ENCODE measurements at places on chromosomes 1 and 21.

GRCh38 chr1:58979677-58980076 lies 195.8 kb upstream of the JUN start:
- DNase-seq = no peak

GRCh38 chr1:208137193-208137592 lies 107.0 kb downstream of the PLXNA2 start:
- DNase-seq = no peak

DNA sequence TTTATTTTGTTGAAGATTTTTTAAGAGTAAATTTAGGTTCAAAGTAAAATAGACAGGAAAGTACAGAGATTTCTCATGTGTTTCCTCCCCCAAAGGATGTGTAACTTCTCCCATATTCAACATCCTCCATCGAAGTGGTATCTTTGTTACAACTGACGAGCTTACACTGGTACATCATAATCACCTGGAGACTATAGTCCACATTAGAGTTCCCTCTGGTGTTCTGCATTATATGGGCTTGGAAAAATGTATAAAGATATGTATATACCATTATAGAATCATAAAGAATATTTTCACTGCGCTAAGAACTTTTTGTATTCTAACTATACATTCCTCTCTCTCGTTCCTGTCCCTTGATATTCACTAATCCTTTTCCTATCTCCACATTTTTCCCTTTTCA lies 203.7 kb downstream of the AMY1C start:
- no peak for DNase-seq

GRCh38 chr1:18612073-18612472 lies 18.6 kb upstream of the PAX7 start:
- no peak for DNase-seq

- no peak for DNase-seq
Measured at GRCh38 chr1:230761443-230762167, 14.4 kb downstream of the CAPN9 start.

DNA sequence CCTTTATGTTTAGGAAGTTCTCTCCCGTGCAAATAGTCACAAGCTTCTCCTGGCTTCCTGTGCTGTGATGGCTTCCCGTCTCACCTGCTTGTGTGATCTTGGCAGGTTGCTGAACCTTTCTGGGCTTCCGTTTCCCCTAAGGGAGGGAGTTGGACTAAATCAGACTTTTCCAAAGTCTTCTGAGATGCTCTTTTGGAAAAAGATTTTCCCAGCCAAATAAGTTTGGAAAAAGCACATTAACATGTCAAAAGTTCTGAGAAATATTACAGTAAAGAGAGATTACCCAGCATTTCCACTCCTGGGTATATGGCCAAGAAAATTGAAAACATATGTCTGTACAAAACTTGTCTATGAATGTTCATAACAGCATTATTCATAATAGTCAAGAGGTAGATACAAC lies 36.0 kb upstream of the TENT5C start:
- DNase-seq = no peak

DNA sequence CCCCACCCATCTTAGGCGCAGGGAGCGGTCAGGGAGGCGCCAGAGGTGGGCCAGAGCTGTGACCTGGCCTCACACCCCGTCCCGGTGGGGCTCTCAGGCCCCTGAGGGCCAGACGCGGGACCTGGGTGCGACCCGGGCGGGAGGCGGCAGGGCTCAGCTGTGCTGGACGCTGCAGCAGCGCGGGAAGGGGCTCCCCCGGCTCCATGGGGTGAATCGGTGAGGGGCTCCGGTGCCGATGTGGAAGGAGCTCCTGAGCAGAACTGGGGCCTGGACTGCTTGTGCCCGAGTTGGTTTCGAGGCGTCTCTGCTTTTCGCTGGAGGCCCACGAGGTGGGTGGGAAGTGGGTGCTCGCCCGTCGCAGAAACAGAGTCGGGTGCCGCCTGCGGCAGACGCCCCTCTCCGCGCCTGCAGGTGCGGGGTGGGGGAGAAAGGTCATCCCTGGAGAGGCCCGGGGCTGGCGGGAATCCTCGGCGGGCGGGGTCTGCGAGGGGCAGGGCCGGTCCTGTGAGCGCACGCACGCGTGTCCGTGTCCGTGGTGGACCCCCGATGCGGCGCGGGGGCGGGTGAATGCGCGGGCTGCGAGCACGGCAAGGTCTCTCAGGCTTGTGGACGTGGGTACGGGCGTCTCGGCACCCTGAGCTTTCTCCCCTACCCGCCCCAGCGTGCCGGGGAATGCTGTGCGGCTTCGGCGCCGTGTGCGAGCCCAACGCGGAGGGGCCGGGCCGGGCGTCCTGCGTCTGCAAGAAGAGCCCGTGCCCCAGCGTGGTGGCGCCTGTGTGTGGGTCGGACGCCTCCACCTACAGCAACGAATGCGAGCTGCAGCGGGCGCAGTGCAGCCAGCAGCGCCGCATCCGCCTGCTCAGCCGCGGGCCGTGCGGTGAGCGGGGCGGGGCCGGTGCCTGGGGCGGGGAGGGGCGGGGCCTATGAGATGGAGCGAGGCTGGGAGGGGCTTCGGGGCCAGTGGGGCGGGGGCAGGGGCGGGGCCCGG lies 20.4 kb downstream of the AGRN start:
- DNase-seq = peak; percentile 39

DNA sequence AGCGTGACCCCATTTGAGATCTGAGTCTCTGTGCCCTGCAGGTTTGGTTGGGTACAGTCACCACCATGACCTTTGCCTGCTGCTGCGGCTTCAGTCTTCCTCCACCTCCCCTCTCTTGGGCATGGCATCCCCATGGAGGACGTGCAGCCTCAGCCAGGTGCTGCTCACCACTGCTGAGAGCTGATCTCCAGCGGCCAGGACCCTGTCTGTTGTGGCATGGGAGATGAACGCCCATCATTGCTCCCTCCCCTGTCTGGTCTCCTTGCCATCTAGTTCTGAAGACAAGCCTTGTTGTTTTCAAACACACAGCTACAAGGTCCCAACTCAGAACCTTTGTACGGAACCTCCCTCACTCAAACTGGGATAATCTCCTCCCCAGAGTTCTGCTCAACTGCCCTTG lies 19.2 kb upstream of the PKP1 start:
- DNase-seq = no peak

- no peak for DNase-seq
Measured at GRCh38 chr1:59664166-59664565, 150.6 kb upstream of the HOOK1 start.
